RPMI8226 (cell line): ENCODE measurements at places on chromosomes 6 and 20.

GRCh38 chr6:134930463-134930862, 19.4 kb downstream of the ALDH8A1 start:
- no peak for DNase-seq

DNA sequence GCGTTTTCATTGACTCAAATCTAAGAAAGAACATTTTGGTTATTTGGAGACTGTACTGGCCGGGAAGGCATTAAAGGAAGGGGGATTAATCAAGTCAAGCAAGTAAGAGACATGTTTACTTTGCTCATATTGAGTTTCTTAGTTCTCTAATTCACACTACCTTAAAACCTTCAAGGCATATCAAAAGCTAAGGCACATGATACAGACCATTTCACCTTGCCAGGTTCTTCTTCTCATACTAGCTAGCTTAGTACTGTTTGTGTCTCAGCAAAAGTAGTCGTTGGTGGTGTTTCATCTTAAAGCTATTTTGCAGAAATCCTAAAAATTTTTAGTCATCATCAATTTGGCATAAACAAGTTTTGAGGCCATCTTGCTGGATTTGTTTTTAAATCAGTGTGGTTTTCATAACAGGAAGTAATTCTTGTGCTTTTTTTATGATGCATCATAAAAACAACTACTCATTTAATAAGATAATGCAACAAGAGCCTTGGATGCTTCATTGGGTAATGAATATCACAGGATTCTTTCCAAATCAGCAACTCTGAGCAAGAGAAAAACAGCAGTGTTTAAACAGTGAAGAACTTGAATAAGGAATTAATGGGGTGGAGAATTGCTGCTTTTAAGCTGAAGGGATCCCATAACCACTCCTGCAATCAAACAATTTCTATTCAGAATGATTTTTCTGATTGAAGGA, 425.3 kb downstream of the EPM2A start:
- DNase-seq: no peak

- no peak for DNase-seq
Measured at GRCh38 chr20:62437927-62438326, 10.6 kb upstream of the RBBP8NL start.

DNA sequence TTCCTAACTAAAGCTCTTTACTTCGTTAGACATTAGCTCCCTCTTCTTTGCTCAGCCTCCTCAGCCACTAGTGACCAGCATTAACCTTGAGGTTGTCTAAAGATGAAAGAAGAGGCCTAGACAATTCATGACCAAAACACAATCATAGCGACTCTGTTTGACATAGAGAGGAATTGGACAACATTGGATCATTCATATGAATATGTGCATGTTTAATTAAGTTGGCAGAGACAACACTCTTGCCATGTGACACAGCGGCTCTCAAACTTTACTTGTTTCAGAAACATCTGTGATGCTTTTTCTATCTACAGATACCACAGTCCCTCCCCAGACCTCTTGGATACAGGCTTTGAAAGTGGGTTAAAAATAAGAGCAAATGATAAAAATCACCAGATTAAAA, 81.7 kb downstream of the LINC00237 start:
- no peak for DNase-seq

DNA sequence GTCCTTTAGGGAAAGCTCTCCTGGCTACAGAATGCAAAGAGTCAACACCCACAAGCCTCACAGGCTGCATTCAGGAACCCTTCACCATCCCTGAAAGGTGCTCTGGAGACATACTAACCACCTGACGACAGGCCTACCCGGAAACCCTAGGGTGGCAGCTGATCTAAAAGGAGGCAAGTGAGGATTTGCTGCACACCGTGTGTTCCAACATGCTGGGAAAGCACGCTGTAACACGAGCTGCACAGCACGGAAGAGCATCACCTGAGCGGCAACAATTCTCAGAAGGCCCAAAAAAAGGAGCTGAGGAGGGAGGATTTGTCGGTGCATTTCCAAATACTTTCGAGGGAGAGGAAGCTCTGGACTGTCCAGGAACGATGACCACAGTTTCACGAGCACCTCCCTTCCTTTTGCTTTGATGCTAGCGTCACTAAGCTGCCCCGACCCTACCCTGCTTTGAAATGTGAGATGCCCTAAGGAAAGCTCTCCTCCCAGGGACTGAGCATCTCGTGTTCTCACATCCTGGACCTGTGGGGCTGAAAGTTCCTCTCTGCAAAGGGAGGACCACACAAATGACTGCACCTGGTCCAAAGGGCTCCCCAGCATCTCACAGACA, 87.0 kb downstream of the PPP1R3G start:
- DNase-seq: no peak

- peak; percentile 43 for DNase-seq
Measured at GRCh38 chr20:30811885-30812671, 445.4 kb upstream of the DEFB115 start.

- peak; percentile 40 for DNase-seq
Measured at GRCh38 chr6:4814212-4814611, 38.0 kb downstream of the CDYL start.

DNA sequence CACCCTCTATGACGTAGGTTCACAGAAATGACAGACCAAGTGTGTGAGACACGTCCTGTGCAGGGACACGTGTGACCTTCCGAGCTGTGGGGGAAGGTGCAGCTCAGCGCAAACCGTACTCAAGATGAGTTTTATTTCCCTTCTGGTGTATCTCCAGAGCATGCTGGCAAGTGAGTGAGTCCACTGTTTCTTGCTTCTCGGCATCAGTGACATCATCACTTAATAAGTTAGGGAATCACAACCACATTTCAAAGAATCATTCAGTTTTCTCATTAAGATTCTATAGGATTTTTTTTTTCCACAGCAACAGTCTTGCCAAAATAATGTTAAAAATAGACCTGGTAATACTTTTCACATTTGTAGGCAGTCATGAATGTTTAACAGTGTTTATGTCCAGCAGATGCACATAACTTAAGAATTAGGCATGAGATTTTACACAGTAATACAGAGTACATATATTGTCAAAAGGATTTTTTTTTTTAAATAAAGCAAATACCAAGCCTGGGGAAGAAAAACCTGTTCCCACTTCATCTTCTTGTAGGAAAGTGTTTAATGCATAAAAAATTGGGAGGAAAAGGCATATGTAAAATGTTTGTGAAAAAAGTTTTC, 417.8 kb downstream of the CDC5L start:
- no peak for DNase-seq

GRCh38 chr6:91780270-91780669, 1193.4 kb upstream of the MAP3K7 start:
- no peak for DNase-seq

- DNase-seq: no peak
Measured at GRCh38 chr6:20875369-20875963, 341.2 kb downstream of the CDKAL1 start.

- DNase-seq: no peak
Measured at GRCh38 chr6:43475516-43475915, 1.9 kb upstream of the TJAP1 start.

DNA sequence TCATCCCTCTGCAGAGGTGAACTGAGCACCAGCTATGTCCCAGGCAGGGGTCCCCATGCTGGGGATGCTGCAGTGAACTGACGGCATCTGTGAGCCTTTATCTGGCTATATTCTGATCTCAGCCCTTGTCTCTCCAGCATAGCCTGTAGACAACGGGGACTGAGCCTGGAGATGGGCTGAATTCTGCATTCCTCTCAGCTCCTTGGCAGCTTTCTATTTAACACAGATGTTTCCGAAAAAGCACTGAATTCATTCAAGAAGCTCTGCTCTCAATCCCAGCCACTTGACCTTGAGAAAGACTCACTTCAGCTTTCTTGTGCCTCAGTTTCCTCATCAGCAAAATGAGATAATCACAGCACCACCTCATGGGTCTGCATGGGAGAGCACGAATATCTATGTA, 204.4 kb upstream of the PMEPA1 start:
- DNase-seq: no peak

- no peak for DNase-seq
Measured at GRCh38 chr6:166308033-166308768, at the start of gene PRR18. PRR18 (minus strand) TSS chr6:166308392; CDS start chr6:166308142, 250 bp downstream.

- DNase-seq: no peak
Measured at GRCh38 chr6:12927746-12928145, 211.2 kb downstream of the PHACTR1 start.

DNA sequence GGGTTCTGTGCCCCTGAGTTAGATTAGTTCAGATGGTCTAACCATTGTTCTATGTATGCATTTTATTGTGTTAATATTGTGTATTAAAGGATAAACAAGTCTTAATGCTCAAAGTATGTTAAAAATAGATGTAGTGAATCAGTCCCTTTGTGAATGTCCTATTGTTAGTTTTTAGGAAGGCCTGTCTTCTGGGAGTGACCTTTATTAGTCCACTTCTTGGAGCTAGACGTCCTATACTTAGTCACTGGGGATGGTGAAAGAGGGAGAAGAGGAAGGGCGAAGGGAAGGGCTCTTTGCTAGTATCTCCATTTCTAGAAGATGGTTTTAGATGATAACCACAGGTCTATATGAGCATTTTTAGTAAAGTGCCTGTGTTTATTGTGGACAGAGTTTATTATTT, 12.3 kb upstream of the HMGN4 start:
- DNase-seq: no peak

- DNase-seq: no peak
Measured at GRCh38 chr6:161365633-161366032, 91.8 kb upstream of the AGPAT4 start.

- no peak for DNase-seq
Measured at GRCh38 chr6:1099264-1099663, 212.6 kb upstream of the FOXQ1 start.

GRCh38 chr6:113846577-113846976, 10.6 kb upstream of the MARCKS start:
- no peak for DNase-seq

DNA sequence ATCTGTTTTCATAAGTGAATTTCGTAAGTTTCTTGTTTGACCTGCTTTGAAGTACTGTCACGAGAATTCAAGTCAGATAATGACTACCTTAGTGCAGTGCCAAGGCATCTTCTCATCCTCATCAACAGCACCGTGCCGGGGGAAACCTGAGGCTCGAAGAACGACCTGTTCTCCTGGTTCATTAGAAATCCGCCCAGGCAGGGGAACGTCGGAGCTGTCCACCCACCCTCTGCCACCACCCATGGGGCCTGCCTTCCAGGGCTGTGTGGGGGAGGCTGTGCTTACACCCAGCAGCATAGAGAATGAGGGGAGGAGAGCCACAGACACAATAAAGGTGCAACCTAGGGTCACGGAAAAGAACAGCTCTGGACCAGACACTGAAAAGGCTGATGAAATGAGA, 101.6 kb downstream of the RAMACL start:
- DNase-seq: no peak

DNA sequence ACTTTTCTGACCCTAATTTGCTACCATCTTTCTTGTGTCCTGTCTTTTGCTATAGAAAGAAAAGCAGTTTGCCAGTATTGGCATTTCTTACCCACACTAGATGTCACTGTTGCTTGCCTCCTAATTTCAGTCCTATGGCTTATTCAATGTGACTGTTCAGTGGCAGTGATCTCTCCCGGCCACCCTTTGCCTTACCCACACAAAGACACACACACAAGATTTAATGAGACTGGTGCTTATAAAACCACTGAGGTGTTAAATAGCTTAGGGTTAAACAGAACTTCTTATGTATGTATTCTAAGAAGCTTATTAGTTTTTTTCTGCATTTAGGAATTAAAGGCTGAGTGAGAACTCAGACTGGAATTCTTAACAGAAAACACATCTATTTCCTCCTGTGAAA, 233.6 kb upstream of the ASCC3 start:
- DNase-seq: peak; percentile 15

GRCh38 chr6:157150076-157150475, 173.2 kb downstream of the TMEM242 start:
- DNase-seq: no peak

GRCh38 chr6:7166410-7167293, 58.9 kb downstream of the RREB1 start:
- DNase-seq: no peak

DNA sequence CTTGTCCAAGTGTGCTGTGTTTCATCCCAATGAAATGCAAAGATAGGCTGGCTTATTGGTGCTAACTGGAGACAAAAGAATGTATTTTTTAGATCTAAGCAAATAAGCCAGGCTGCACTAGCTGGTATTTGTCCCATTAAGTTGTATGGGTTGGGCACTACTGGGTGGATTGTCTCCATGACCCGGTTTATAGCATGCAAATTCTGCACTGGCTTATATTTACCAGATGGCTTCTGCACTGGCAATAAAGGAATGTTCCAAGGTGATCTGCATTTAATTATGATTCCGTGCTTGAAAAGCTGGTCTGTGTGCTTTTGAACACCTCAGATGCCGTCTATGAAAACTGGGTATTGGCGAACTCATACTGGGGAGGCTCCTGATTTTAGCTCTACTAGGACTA, 61.4 kb upstream of the MOCS1 start:
- no peak for DNase-seq

DNA sequence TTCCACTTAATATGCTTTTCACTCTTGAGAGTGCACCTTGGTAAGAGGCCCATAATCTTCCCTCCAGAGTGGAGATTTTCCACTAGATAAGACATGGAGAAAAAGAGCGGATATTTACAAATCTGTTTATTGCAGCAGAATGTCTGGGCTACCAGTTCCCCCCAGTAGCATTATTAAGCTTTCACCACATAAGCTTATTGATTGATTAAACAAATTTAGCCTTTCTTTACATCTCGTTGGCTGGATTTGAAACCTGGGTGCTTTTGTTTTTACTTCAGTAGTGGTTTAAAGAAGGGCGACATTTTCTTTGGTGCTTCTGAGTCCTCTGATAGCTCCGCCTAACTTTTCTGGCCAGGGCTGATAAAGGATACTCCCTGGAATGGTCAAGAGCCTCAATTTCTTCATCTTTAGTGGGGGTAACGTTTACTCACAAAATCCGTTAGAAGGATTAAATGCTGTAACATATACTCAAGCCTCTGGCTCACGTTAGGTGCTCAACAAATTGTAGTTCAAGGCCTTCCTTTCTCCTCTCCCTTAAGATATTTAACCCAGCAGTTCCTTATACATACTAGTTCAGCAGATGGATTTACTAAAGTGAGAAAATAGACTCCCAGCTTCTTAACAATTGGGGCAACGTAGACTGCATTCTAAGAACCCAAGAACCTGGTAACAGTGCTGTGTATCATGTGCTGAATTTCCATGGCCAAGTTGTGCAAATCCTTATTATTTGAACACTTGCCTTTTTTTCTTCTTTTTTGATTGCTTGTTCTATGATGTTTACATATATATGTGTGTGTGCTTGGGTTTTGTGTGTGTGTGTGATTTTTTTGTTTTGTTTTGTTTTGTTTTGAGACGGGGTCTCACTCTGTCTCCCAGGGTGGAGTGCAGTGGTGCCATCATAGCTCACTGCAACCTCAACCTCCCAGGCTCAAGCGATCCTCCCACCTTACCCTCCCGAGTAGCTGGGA, 91.4 kb downstream of the RREB1 start:
- DNase-seq: no peak

- DNase-seq: no peak
Measured at GRCh38 chr6:54053881-54054391, 57.3 kb upstream of the MLIP start.
